PC-9 (cell line): ENCODE measurements at places on chromosomes 2 and 18. TPM values are rescaled to one million over a fixed set of nuclear protein-coding genes. Genes with fewer than 3 reads are reported as not detected.

Gene RBFA
- total RNA-seq, result 22.4 and 25.1 TPM in 2 replicates

Gene EFHD1
- 10.6 and 15.0 TPM in 2 replicates for total RNA-seq

Gene ZNF516
- 31.5 and 32.7 TPM in 2 replicates for total RNA-seq

Gene SMPD4
- 77.9 and 84.1 TPM in 2 replicates for total RNA-seq

Gene PRKAG3
- total RNA-seq, result not detected in 2 replicates

Gene IL1RL2
- 1.2 and 1.9 TPM in 2 replicates for total RNA-seq

Gene NT5DC4
- 6.1 and 6.5 TPM in 2 replicates for total RNA-seq

Gene NEB
- total RNA-seq, result 0.15 TPM in 1 of 2 replicates, not detected in the other

DNA sequence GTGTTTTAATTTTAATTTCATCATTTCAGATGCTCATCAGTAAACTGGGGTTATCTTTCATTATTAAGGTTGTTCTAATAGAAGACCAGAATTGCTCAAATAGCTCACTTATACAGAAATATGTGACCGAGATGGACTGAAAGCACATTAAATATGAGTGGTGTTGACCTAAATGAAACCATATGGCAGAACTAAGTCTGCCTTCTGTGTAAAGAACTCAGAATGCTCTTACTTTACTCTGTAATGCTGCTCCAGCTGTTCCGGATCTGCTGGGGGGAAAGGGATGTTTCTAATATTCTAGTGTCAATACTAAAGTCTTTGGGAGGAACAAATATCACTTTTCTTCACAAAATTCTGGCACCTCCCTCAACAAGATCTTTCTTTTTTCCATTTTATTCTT is 131.0 kb downstream of the DPP4 start:
- no peak for DNase-seq

DNA sequence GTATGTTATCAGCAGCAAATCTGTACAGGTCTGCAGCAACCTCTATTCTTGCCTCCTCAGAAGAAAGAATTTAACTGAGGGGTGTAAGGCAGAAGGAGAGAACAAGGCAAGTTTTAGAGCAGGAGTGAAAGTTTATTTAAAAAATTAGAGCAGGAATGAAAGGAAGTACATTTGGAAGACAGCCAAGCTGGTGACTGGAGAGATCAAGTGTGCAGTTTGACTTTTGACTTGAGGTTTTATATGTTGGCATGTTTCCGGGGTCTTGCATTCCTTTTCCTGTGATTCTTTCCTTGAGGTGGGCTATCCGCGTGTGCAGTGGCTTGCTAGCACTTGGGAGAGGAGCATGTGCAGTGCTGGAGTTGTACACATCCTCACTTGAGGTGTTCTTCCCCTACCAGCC is 16.5 kb upstream of the CERS6 start:
- DNase-seq, result no peak

DNA sequence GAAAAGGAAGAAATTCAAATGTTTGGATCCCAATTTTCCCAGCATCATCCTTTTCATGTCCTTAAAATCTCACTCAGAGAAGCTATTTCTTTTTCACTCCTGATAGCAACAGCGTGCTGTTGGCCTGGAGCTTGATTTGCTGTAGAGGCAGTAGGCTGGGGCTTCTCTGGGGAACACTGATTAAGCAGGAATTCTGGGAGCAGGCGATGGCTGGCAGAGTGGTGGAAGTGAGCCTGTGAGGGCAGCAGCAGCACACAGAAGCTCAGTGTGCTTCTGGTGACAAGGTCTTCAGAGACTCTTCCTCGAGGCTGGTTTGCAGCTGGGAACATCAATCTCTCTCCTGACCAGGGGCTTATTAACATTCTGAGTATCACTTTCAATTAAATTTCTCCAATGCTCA is 284.6 kb downstream of the DPP10 start:
- no peak for DNase-seq

- DNase-seq, result no peak
Observed at GRCh38 chr2:135728064-135728743, 13.5 kb upstream of the UBXN4 start.

DNA sequence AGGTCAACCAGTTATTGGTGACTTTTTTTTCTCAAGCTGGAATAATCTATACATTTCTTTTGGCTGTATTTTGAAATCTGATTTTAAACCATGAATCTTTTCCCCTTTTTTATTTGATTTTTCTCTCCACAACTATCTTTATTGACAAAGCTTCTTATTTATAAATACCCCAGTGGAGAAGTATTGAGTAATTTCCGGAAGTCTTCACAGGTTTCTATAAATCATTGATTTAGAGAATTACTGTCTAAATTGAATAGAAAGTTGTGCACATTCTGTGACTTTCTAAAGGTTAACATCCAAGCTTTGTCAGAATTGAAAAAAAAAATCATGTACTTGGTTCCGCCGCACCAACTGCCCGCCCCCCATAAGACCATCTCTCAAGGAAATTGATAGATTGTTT is 39.8 kb downstream of the XRCC5 start:
- no peak for DNase-seq

GRCh38 chr2:206535260-206535986 is 92.1 kb downstream of the ADAM23 start:
- DNase-seq, result no peak

- DNase-seq, result no peak
Observed at GRCh38 chr2:180443888-180444287, 436.8 kb upstream of the CWC22 start.

DNA sequence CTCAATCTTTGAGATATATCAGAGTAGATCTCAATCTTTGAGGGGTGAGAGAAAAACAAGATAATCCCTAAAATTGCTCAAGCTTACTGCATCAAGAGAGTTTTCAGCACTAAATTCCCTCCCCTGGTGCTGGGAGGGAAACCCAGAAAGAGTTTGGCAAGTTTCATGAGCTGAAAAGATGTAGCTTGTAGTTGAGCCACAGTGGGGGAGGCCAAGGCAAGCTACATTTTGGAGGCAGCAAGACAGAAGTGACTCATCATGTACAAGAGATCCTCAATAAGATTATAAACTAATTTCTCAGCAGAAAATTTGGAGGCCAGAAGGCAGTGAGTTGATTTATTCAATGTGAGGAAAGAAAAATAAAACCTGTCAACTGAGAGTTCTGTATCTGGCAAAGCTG is 308.2 kb downstream of the PIEZO2 start:
- DNase-seq, result no peak

- DNase-seq, result peak; percentile 37
Observed at GRCh38 chr2:162890690-162891311, 52.2 kb upstream of the KCNH7 start.

- no peak for DNase-seq
Observed at GRCh38 chr2:237661799-237662328, 34.5 kb downstream of the LRRFIP1 start.
